ENCODE measurements at places on chromosomes 6 and 20. TPM values are rescaled to one million over a fixed set of nuclear protein-coding genes. Genes with fewer than 3 reads are reported as not detected.

Gene SEL1L2
- not detected for total RNA-seq

Gene FOXF2
- 0.81 TPM for total RNA-seq

Gene OLIG3
- total RNA-seq = not detected

Gene EEF1E1
- 52.8 TPM for total RNA-seq

Gene BNIP5
- total RNA-seq = not detected

Gene MMP24
- total RNA-seq = 0.16 TPM

Gene HLA-DQB1
- not detected for total RNA-seq

Gene PROKR2
- not detected for total RNA-seq

Gene B3GALT4
- 2.3 TPM for total RNA-seq

Gene BPIFB1
- not detected for total RNA-seq

Gene BHLHE23
- total RNA-seq = not detected

Gene EYA2
- 3.6 TPM for total RNA-seq

Gene CEP43
- 9.4 TPM for total RNA-seq

Gene ESF1
- total RNA-seq = 6.5 TPM

Gene SNX21
- total RNA-seq = 33.6 TPM

Gene DLL1
- 0.16 TPM for total RNA-seq

Gene MLIP
- total RNA-seq = 0.54 TPM

Gene AKAP12
- 89.6 TPM for total RNA-seq

Gene CPXM1
- total RNA-seq = 0.97 TPM

Gene GJA1
- total RNA-seq = 113 TPM

Gene SOX4
- 7.6 TPM for total RNA-seq

Gene CCN6
- total RNA-seq = 0.16 TPM

Gene KATNA1
- 10.8 TPM for total RNA-seq

Gene SIGLEC1
- not detected for total RNA-seq

Gene UNC5CL
- total RNA-seq = not detected

Gene PCK1
- not detected for total RNA-seq

Gene BMP2
- 4.7 TPM for total RNA-seq

Gene IL17A
- not detected for total RNA-seq

Measured in cardiac atrium fibroblast (primary cell).